Ovary (tissue), 10 donors: ENCODE measurements at places on chromosomes 3 and 15.

GRCh38 chr3:12405432-12406272 lies 78.6 kb upstream of the TSEN2 start:
- no peak overlapping the region for H3K27ac ChIP-seq
- H3K36me3 ChIP-seq = no peaks in the 10 kb centered on the region
- no peak overlapping the region for H3K4me3 ChIP-seq
- peak; percentile 64 for DNase-seq
- H3K4me1 ChIP-seq = no peaks in the 10 kb centered on the region

DNA sequence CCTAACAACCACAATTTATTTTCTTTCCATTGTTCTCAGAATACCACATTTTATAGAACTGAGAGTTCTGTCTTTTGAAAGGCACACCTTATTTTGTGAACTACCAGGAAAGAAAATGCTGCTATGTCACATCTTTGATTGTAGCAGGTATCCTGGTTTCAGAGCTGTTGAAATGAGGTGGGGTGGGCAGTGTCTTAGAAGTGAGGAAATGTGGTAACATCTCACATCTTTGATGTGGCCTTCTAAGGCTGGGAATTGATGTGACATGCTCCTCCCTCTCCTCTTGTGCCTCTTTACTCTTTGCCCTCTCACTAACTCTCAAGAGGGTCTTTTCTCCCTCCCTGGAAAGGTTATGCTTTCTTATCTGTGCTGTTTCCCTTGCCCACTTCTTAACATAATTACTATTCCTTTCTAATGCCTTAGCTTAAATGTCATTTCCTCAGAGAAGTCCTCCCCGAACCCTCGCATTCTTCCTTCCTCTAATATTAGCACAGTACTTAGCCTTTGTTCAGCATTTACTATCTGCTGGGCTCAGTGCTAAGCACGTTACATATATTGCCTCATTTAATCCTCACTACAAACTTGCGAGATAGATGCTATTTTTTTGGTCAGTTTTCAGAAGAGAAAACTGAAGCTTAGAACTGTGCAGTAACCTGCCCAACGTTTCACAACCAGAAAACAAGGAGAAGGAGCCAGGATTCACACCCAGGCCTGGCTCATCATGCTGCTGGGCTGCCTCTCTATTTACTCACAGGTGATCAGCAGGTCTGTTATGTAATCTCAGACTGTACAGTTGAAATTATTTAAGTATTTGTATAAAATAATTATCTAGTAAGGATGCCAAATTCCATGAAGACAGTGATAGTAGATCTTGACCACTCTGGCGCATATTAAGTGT lies 24.0 kb upstream of the SPTSSB start:
- no peaks in the 10 kb centered on the region for H3K4me1 ChIP-seq
- no peak for DNase-seq
- no peak overlapping the region for H3K27ac ChIP-seq
- H3K4me3 ChIP-seq = no peak overlapping the region
- H3K27me3 ChIP-seq = no peaks in the 10 kb centered on the region
- H3K36me3 ChIP-seq = no peaks in the 10 kb centered on the region

DNA sequence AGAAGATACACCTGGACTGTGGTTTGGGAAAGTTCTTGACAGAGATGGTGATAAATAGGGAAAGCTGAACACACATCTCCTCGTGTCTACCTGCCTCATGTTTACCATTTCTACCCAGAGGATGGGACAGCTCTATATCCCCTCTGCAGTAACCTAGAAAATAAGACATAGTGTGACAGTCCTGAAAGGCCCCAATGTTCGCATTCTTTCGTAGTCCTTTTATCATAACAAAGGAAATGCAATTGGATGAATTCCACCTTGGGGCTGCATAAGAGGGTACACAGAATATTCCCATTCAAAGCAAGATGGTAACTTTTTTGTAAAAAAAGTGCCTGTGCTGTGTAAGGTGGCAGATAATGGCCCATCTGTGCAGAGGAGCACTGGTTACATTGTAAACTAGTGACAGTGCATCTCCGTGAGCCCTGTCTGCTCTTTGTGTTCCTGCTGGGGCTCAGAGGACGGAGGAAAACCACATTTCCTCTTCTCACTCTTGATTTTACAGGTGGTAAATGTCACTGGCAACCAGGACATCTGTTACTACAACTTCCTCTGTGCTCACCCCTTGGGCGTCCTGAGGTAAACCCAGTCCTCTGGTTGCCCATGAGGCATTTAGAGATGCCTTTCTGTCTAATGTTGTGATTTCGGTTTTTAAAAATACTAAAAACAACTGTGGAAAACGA lies 74.3 kb downstream of the SIDT1 start:
- no peaks in the 10 kb centered on the region for H3K4me1 ChIP-seq
- no peak overlapping the region for H3K27ac ChIP-seq
- no peak for DNase-seq
- no peak overlapping the region for H3K4me3 ChIP-seq
- no peaks in the 10 kb centered on the region for H3K36me3 ChIP-seq
- H3K27me3 ChIP-seq = no peaks in the 10 kb centered on the region

DNA sequence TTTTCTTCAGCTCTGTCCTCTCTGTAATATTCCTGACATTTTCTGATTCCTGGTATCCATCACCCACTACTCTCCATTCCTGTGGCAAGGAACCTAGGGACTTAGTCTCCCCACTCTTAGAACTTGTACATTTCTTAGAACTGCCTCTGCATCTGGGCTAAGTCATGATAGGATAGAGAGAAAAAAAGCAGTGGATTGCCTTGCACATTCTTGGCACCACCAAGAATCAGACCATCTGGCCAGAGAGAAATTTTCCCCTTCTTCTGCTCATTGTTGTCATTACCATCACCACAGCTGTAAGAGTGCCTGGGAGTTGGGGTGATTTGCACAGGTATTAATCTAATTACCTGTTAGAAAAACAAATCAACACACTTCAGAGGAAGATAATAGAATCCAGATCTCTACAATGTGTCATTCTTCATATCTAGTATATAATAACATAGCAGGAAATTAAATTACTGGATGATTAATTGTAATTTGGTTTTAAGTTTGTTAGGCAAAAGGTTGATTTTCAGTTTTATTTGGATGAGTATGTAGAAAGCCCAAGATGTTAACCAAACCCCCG lies 264.8 kb upstream of the ZPLD1 start:
- H3K36me3 ChIP-seq = no peaks in the 10 kb centered on the region
- no peaks in the 10 kb centered on the region for H3K4me1 ChIP-seq
- H3K27ac ChIP-seq = no peak overlapping the region
- no peak overlapping the region for H3K4me3 ChIP-seq
- H3K27me3 ChIP-seq = no peaks in the 10 kb centered on the region
- no peak for DNase-seq

GRCh38 chr15:68638953-68639515 lies 60.2 kb downstream of the CORO2B start:
- no peaks in the 10 kb centered on the region for H3K36me3 ChIP-seq
- no peaks in the 10 kb centered on the region for H3K27me3 ChIP-seq
- no peak for DNase-seq
- peak overlapping the region; percentile 4 for H3K27ac ChIP-seq
- no peak overlapping the region for H3K4me3 ChIP-seq
- H3K4me1 ChIP-seq = peaks cover 61% of the 10 kb centered on the region

GRCh38 chr3:117278424-117279190 lies 569.0 kb downstream of the TUSC7 start:
- peaks cover 2% of the 10 kb centered on the region for H3K4me1 ChIP-seq
- no peak overlapping the region for H3K4me3 ChIP-seq
- no peak for DNase-seq

DNA sequence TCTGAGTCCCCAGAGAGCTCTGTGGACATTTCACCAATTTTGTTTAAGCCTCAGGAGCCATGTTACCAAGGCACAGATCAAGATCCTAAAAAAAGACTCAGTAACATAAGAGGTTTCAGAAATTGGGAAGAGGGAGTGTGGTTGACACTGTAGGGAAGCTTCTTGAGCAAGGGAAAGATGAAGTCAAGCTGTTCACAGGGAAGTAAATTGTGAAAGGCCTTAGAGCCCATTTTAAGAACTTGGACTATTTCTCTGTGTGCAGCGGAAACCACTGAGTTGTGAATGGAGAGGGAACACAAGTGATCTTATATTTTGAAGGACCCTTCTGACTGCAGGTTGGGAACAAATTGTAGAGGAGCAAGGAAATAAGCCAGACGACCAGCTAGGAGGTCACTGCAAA lies 18.7 kb downstream of the BCL2A1 start:
- no peaks in the 10 kb centered on the region for H3K4me1 ChIP-seq
- no peaks in the 10 kb centered on the region for H3K36me3 ChIP-seq

GRCh38 chr15:25899870-25900269 lies 36.7 kb upstream of the ATP10A start:
- no peak for DNase-seq
- no peak overlapping the region for H3K4me3 ChIP-seq
- no peak overlapping the region for H3K27ac ChIP-seq
- no peaks in the 10 kb centered on the region for H3K27me3 ChIP-seq
- no peaks in the 10 kb centered on the region for H3K4me1 ChIP-seq
